Large intestine (tissue), 12 donors: ENCODE measurements at places on chromosomes 7 and 10.

DNA sequence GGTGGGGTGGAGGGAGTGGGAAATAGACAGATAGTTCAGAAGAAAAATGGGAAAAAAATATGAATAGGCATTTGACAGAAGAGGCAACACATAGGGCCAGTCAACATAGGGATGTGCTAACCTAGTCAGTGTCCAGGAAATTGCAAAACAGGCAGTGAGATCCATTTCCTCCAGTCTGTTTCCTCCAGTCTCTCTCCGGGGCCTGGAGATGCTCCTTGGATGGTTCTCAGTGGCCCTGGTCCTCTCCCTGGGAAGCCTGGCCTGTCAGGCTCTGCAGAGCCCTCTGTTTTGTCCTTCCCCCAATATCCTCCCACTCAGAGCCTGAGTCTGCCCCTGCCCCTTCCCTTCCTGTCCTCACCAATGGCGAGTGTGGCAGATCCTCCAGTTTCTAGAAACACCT, 52.6 kb downstream of the SYPL1 start:
- no peak overlapping the region for H3K27ac ChIP-seq
- no peaks in the 10 kb centered on the region for H3K36me3 ChIP-seq
- H3K27me3 ChIP-seq: peaks cover 2% of the 10 kb centered on the region

DNA sequence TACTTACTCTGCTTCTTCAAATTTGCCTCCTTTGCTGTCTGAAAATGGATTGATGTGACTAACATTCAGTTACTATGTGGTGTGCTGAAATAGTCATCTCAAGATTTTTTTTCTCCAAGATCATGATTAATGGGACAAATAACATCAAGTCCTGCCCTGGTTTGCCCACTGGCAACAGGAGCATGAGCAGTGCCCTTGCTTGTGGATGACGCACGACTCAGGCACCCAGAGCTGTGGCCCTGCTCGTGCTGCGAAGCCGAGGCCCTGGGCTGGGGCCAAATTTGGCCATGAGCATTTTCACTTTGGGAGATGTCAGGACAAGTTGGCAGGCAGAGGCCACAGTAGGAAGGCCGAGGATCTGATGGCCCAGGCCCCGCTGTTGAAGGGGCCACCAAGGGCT, 239.8 kb upstream of the IGFBP3 start:
- peaks cover 3% of the 10 kb centered on the region for H3K4me1 ChIP-seq
- H3K27ac ChIP-seq: no peak overlapping the region
- H3K27me3 ChIP-seq: no peaks in the 10 kb centered on the region
- no peaks in the 10 kb centered on the region for H3K36me3 ChIP-seq
- no peak overlapping the region for H3K4me3 ChIP-seq

- no peak overlapping the region for H3K27ac ChIP-seq
- no peaks in the 10 kb centered on the region for H3K27me3 ChIP-seq
- no peak overlapping the region for H3K4me3 ChIP-seq
- H3K4me1 ChIP-seq: no peaks in the 10 kb centered on the region
Measured at GRCh38 chr7:137166363-137166762, 177.2 kb downstream of the PTN start.

- H3K27ac ChIP-seq: no peak overlapping the region
- H3K4me3 ChIP-seq: no peak overlapping the region
- no peak for DNase-seq
Measured at GRCh38 chr10:90612276-90612675, 245.6 kb downstream of the HTR7 start.

- no peak overlapping the region for H3K4me3 ChIP-seq
- no peak for DNase-seq
- no peak overlapping the region for H3K27ac ChIP-seq
Measured at GRCh38 chr10:17273403-17273802, 45.4 kb downstream of the VIM start.

DNA sequence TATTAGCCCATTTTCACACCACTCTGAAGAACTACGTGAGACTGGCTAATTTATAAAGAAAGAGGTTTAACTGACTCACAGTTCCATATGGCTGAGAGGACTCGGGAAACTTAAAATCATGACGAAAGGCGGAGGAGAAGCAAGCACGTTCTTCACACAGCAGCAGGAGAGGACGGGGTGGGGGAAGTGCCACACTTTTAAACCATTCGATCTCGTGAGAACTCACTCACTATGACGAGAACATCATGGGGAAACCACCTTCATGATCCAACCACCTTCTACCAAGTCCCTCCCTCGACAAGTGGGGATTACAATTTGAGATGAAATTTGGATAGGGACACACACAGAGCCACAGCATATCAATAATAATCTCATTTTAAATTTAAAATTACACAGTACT, 80.2 kb downstream of the VWDE start:
- DNase-seq: no peak
- no peaks in the 10 kb centered on the region for H3K36me3 ChIP-seq
- no peaks in the 10 kb centered on the region for H3K27me3 ChIP-seq
- H3K27ac ChIP-seq: no peak overlapping the region

DNA sequence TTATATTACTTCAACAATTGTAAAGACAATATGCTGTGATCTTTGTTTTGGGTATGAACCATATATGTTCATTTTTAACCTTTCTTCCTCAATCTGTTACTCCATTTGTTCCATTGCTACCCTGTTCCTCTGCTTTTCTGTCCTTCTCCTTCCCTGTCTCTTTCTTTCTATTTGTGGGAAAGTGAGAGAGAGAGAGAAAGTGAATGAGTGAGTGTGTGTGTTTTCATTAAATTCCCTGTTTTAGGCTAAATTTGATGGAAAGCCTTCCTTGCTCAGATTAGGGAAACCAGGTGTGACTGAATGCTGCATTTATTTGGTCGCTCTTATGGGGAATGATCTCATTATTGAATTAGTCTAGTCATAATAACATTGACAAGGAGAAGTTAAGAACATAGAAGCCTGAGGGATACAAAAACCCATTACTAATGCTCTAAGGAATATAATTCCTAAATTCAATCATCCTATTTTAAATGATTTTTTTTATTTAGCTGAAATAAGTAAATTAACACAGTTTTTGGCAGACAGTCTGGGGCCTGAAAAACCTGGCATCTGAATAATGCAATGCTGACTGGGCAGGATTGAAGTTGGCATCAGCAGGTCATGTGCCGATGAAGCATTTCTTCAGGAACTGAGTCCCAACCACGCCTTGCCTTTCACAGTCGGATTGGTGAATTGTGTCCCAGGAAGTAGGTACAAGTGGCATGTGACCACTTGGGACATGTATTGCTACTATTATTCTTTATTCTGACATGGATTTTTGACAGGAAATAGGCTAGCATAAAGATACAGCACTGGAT, 117.6 kb upstream of the LRGUK start:
- no peak overlapping the region for H3K4me3 ChIP-seq
- H3K4me1 ChIP-seq: no peaks in the 10 kb centered on the region
- H3K27ac ChIP-seq: no peak overlapping the region
- H3K27me3 ChIP-seq: no peaks in the 10 kb centered on the region

DNA sequence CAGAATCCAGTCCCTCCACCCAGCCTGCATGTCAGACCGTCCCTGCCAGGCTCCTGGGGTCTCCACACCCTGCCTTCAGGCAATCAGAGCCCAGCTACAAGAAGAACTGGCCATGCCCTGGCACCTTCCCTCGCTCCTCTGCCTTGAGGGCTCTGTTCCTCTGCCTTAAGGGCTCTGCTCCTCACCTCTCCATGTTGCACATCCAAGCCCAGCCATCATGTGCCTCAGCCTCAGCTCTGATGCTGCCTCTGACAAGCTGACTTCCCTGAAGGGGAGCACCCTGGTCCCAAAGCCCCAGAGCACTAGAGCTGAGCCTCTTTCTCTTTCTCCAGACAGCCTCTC, 50.3 kb upstream of the ANTXRL start:
- no peaks in the 10 kb centered on the region for H3K4me1 ChIP-seq
- no peak overlapping the region for H3K27ac ChIP-seq
- H3K36me3 ChIP-seq: no peaks in the 10 kb centered on the region
- H3K27me3 ChIP-seq: peaks cover 6% of the 10 kb centered on the region

DNA sequence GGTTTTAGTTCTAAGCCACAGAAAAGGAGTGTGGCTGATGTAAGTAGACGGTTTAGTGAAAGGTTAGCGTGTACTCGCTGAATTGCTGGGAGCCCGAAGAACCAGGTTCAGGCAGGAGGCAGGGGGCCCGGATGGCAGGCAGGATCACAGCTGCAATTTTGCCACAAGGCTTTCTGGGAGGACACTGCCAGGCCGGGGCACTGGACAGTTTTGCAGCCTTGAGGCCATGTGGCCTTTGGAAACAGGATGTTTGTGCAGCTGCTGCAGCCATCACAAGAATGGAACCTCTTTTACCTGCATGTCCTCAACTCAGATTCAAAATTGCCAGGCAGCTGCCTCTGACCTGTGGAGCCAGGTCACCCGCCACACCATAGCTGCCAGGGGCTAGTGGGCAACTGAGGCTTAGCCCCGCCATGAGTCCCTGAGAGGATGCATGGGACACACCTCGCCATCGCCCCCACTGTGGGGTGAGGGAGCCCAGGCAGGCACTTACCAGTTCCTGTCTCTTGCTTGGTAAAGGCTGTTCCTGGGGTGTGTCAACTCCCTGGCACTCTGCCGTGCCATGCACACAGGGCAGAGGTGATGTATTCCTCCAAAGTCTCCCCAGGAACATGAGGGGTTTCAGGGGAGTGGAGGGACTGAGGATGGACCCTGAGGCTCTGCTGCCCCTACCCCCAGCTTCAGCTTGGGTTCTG, 188.6 kb downstream of the RPS24 start:
- H3K4me1 ChIP-seq: peaks cover 14% of the 10 kb centered on the region
- no peak overlapping the region for H3K4me3 ChIP-seq
- H3K27me3 ChIP-seq: no peaks in the 10 kb centered on the region

GRCh38 chr7:56175771-56176170, 59.6 kb upstream of the NUPR2 start:
- H3K4me1 ChIP-seq: no peaks in the 10 kb centered on the region
- H3K36me3 ChIP-seq: no peaks in the 10 kb centered on the region
- DNase-seq: no peak
- H3K27me3 ChIP-seq: peaks cover 6% of the 10 kb centered on the region
- no peak overlapping the region for H3K4me3 ChIP-seq

DNA sequence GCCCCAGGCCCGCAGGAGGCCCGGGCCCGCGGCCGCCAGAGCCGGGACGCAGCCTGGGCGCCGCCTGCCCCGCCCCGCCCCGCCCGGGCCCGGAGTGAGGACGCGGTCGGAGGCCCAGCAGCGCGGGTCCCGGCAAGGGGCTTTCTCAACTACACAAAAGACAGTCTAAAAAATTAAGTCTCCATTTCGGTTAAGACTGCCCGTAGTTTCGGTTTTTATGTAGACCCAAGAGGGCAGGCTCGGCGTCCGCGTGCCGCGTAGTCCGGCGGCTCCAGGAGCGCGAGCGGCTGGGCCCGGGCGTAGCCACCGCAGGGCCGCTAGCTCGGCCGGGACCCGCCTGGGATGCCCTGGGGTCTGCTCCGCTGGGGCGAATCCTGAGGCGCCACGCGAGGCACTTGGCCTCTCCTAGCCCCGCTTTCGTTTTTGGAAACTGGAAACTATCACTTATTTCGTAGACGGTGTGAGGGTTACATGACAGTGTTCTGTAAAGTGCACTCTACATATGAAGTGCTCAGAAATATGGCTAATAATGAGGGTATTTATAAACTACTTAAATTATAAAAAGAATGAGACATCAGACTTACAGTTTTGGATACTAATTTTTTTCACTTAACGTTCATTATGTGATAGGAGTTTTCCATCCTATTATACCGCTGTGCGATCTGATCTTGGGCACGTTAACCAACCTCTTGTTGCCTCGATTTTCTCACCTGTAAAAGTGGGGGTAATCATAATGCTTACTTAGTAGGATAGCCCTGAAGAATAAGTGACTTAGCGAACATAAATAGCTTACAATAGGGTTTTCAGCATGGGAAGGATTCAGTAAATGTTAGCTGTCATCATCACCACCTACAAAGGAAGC, 573 bp downstream of the BLVRA start:
- H3K36me3 ChIP-seq: no peaks in the 10 kb centered on the region
- no peak overlapping the region for H3K27ac ChIP-seq
- no peak for DNase-seq
- peaks cover 46% of the 10 kb centered on the region for H3K27me3 ChIP-seq

GRCh38 chr7:141585592-141586510, 34.6 kb downstream of the AGK start:
- DNase-seq: no peak
- H3K4me3 ChIP-seq: no peak overlapping the region
- H3K4me1 ChIP-seq: no peaks in the 10 kb centered on the region
- H3K36me3 ChIP-seq: no peaks in the 10 kb centered on the region
- no peak overlapping the region for H3K27ac ChIP-seq
